ENCODE measurements at places on chromosomes 7 and 10.

DNA sequence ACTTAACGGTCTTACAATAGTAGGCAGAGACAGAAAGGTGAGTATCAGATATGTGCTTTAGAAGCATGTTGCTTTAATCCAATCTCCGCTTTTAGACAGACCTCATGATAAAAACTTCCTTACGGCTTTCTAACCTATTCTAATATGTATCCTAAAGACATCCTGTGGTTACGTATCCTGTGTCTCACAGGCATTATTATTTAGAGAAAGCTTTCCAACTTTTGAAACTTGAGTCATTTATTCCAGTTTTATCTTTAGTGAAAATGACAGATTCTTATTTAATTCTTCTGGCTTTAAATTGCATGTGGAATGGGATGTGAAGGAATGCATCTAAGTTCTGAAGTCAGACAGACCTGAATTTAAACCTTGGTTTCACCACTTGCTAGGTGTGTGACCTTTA lies 118.9 kb downstream of the OTUD1 start:
- H3K4me3 ChIP-seq, result no peak overlapping the region
- no peaks in the 10 kb centered on the region for H3K36me3 ChIP-seq
- no peak for DNase-seq
- H3K4me1 ChIP-seq, result peaks cover 5% of the 10 kb centered on the region
- H3K27ac ChIP-seq, result no peak overlapping the region
- H3K27me3 ChIP-seq, result no peaks in the 10 kb centered on the region

DNA sequence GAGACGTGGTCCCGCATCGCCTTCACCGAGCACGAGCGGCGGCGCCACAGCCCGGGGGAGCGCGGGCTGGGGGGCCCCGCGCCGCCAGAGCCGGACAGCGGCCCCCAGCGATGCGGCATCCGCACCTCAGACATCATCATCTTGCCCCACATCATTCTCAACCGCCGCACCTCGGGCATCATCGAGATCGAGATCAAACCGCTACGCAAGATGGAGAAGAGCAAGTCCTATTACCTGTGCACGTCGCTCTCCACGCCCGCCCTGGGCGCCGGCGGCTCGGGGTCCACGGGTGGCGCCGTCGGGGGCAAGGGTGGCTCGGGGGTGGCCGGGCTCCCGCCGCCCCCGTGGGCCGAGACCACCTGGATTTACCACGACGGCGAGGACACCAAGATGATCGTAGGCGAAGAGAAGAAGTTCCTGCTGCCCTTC lies 737 bp downstream of the CNNM2 start:
- peaks cover 7% of the 10 kb centered on the region for H3K27me3 ChIP-seq
- H3K4me1 ChIP-seq, result peaks cover 64% of the 10 kb centered on the region
- H3K27ac ChIP-seq, result peak overlapping the region; percentile 60
- H3K36me3 ChIP-seq, result peaks cover 3% of the 10 kb centered on the region

- no peak overlapping the region for H3K27ac ChIP-seq
- H3K36me3 ChIP-seq, result no peaks in the 10 kb centered on the region
- H3K4me1 ChIP-seq, result no peaks in the 10 kb centered on the region
- peaks cover 2% of the 10 kb centered on the region for H3K27me3 ChIP-seq
- H3K4me3 ChIP-seq, result no peak overlapping the region
Observed at GRCh38 chr10:59240582-59241183, 64.2 kb downstream of the PHYHIPL start.

DNA sequence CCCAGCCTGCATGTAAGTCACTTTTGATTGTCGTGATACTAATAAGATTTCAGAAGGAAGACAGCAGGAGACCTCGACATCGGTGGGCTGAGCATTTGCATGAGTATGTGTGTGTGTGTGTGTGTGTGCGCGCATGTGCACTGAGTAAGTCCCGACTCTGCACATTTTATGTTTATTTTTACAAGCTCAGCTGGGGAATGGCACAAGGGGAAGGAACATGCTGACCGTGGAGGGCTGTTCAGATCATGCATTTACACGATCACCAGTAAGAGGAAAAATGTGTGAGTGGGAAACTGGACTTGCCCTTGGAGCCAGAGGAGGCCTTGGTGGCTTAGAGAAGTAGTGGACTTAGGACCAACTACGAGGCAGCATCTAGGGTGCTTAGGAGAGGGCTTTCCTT lies 41.3 kb downstream of the IL2RA start:
- peaks cover 63% of the 10 kb centered on the region for H3K4me1 ChIP-seq
- H3K4me3 ChIP-seq, result no peak overlapping the region
- H3K36me3 ChIP-seq, result peaks cover 84% of the 10 kb centered on the region
- no peaks in the 10 kb centered on the region for H3K27me3 ChIP-seq

DNA sequence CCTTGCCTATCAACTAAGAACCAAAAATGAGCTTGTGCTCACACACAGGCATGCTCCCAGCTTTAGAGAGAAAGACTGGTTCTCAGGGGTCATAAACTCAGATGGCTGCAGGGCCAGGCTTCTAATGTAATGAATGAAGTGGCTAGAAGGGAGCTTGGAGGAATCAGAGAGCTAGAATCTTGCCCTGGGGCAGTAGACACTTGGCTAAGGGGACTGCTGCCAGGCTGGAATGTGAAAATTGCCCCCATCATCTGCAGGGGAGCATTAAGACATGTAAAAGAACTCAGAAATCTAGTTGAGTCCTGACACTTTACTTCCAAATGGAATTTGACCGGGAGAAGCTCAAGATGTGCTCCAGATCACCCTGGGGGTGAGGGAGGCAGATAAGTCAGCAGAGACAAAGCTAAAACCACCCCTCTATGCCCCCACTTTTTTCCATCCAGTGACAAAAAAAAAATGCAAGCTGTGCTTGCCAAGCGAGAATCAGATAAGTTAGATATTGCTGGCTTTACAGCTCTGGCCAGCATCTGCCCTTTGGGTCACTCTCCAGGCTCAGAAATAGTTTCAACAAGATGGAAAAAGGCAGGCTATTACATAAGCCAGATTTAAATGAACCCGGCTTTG lies 2.3 kb upstream of the SLC16A9 start:
- H3K36me3 ChIP-seq, result no peaks in the 10 kb centered on the region
- no peak for DNase-seq
- peaks cover 58% of the 10 kb centered on the region for H3K27me3 ChIP-seq

DNA sequence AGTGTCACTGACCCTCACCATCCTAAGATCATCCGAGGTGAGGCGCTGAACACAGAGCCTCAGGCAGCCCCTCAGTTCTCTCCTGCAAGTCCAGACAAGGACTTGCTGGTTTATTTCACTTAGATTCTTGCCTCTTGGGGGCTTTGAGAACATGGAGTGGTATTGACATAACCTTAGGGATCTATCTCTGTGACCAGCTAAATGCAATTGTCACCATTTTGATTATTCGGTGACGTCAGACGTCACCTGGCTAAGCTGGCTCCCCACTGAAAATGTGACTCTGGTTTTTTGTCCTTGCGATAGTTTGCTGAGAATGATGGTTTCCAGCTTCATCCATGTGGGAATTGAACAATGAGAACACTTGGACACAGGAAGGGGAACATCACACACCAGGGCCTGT lies 49.2 kb upstream of the SFMBT2 start:
- peaks cover 5% of the 10 kb centered on the region for H3K4me1 ChIP-seq
- H3K36me3 ChIP-seq, result peaks cover 5% of the 10 kb centered on the region
- H3K4me3 ChIP-seq, result no peak overlapping the region
- no peak overlapping the region for H3K27ac ChIP-seq
- no peak for DNase-seq

- H3K36me3 ChIP-seq, result no peaks in the 10 kb centered on the region
- DNase-seq, result no peak
- H3K27ac ChIP-seq, result no peak overlapping the region
- no peaks in the 10 kb centered on the region for H3K4me1 ChIP-seq
- H3K4me3 ChIP-seq, result no peak overlapping the region
Observed at GRCh38 chr10:33279811-33280602, 54.5 kb downstream of the NRP1 start.

GRCh38 chr10:100528921-100529474 lies 673 bp downstream of the NDUFB8 start:
- peak overlapping the region; percentile 92 for H3K4me3 ChIP-seq
- H3K4me1 ChIP-seq, result peaks cover 55% of the 10 kb centered on the region
- H3K27ac ChIP-seq, result peak overlapping the region; percentile 97
- no peak for DNase-seq

DNA sequence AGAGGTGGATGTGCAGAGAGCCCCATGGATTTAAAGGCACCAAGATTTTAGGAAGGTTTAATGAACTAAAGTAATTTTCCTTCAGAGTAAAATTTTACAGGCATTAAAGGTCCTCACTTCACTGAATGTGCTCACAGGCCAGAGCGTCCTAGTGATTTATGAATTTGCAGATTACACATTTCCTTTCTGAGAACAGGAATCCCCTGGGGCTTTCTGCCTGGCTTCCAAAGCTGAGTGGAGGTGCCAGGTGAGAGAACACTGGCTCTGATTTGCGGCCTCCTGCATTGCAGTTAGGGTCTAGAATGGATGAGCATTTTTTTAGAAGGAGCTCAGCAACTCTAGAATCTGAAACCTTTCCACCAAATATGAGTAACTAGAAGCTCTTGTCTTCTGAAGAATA lies 194.3 kb downstream of the SORCS3 start:
- no peaks in the 10 kb centered on the region for H3K36me3 ChIP-seq
- no peaks in the 10 kb centered on the region for H3K27me3 ChIP-seq
- DNase-seq, result no peak
- H3K27ac ChIP-seq, result no peak overlapping the region
- H3K4me3 ChIP-seq, result no peak overlapping the region

DNA sequence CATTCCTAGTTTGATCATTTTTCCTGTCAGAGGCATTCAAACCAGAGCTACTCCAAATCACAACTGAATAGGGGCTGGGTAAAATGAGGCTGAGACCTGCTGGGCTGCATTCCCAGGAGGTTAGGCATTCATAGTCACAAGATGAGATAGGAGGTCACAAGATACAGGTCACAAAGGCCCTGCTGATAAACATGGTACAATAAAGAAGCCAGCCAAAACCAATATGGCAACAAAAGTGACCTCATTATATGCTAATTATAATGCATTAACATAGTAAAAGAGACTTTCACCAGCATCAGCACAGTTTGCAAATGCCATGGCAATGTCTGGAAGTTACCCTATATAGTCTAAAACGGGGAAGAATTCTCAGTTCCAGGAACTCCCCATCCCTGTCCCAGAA lies 37.3 kb downstream of the TWIST1 start:
- no peaks in the 10 kb centered on the region for H3K27me3 ChIP-seq
- no peak overlapping the region for H3K27ac ChIP-seq
- no peaks in the 10 kb centered on the region for H3K4me1 ChIP-seq
- no peak overlapping the region for H3K4me3 ChIP-seq

GRCh38 chr10:818010-818409 lies 113.5 kb downstream of the LARP4B start:
- H3K27me3 ChIP-seq, result no peaks in the 10 kb centered on the region
- H3K27ac ChIP-seq, result no peak overlapping the region
- H3K36me3 ChIP-seq, result peaks cover 55% of the 10 kb centered on the region
- H3K4me1 ChIP-seq, result peaks cover 14% of the 10 kb centered on the region

GRCh38 chr10:33746836-33747268 lies 412.4 kb upstream of the NRP1 start:
- H3K4me3 ChIP-seq, result no peak overlapping the region
- H3K27ac ChIP-seq, result no peak overlapping the region
- H3K36me3 ChIP-seq, result no peaks in the 10 kb centered on the region
- H3K4me1 ChIP-seq, result no peaks in the 10 kb centered on the region
- DNase-seq, result no peak

DNA sequence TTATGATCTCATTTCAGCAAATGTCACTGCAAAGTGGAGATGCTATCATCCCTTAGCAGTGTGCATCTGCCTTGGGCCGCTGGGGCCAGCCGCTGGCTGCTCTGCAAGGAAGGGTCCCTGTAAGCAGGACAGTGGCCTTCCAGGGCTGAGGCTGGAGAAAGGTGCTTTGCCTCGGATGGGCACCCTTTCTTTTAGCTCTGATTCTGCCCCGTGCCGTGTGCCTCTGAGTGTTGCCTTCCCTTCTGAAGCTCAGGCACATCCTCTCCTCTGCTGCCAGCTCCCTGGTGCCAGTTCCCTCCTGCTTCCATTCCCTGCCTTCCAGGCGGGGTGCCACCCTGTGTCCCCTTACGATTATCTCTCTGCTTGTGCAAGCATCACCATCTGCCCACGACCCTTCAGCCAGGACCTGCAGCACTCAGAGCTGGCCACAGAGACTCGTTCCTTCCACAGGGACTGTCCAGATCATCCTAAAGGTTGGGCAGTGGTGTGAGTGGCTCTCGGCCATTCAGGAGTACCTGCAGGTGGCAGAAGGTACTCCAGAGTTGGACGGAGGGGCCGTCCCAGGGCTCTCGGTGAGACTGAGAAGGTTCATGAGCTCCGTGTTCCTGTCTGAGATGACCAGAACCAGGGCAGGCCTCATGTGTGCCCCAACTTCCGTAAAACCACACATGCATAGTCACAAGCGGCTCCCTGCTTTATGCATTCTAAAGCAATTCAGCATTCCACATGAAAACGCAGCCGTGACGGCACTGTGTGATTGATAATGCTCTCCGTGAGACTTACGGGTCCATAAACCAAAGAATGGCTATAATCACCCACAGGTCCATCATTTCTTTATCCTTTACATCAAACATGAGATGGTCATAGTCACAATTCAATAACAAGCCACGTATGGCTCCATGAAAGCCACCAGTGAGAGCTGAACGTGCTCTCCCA lies 371.4 kb downstream of the DNAJB6 start:
- H3K27ac ChIP-seq, result no peak overlapping the region
- H3K27me3 ChIP-seq, result no peaks in the 10 kb centered on the region
- no peak overlapping the region for H3K4me3 ChIP-seq
- no peak for DNase-seq

GRCh38 chr10:31031205-31031557 lies 484 bp downstream of the ZNF438 start:
- H3K27ac ChIP-seq, result peak overlapping the region; percentile 62
- H3K4me1 ChIP-seq, result peaks cover 25% of the 10 kb centered on the region
- H3K4me3 ChIP-seq, result peak overlapping the region; percentile 88
- H3K27me3 ChIP-seq, result no peaks in the 10 kb centered on the region
- H3K36me3 ChIP-seq, result peaks cover 2% of the 10 kb centered on the region

- H3K4me3 ChIP-seq, result no peak overlapping the region
- H3K36me3 ChIP-seq, result peaks cover 19% of the 10 kb centered on the region
- no peaks in the 10 kb centered on the region for H3K4me1 ChIP-seq
- H3K27ac ChIP-seq, result no peak overlapping the region
Observed at GRCh38 chr7:780081-780480, 52.2 kb upstream of the SUN1 start.

GRCh38 chr7:131943646-131944045 lies 387.2 kb upstream of the PODXL start:
- H3K27ac ChIP-seq, result no peak overlapping the region
- peaks cover 7% of the 10 kb centered on the region for H3K27me3 ChIP-seq
- H3K4me1 ChIP-seq, result no peaks in the 10 kb centered on the region
- H3K36me3 ChIP-seq, result no peaks in the 10 kb centered on the region
- no peak overlapping the region for H3K4me3 ChIP-seq
- no peak for DNase-seq
